Stimulated activated CD4-positive, alpha-beta T cell treated with anti-CD3 and anti-CD28 coated beads, Interleukin-1b, Interleukin-23, amount 100 ng/mL, for 1 hour (primary cell): ENCODE measurements at places on chromosomes 7 and 10.

GRCh38 chr7:30065746-30066145 lies 37.5 kb downstream of the PLEKHA8 start:
- no peak for DNase-seq

DNA sequence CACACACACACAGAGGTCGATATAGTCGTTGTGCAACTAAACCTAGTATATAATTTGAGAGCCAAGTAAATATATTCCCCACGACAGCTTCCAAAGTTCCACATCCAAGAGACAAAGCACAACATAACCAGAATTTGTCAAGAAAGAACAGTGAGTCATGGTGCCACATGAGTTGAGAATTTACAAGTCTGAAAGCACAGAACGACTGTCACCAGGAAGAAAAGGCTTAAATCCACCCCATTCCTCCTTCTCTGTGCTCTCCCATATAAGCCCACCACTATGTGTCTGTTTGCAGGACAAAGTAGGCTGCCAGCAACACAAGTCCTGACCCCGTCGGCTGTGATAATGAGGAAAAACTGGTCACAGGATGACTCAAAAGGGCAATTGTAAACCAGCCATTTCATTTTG lies 32.8 kb downstream of the GSAP start:
- no peak for DNase-seq

- DNase-seq, result no peak
Observed at GRCh38 chr7:37943905-37944736, 23.7 kb downstream of the EPDR1 start.

- no peak for DNase-seq
Observed at GRCh38 chr7:102908676-102909075, 4.1 kb upstream of the LRRC17 start.

GRCh38 chr10:58412502-58412961 lies 27.3 kb downstream of the TFAM start:
- DNase-seq, result no peak

- DNase-seq, result no peak
Observed at GRCh38 chr10:89540420-89540949, 5.1 kb upstream of the SLC16A12 start.

GRCh38 chr10:27819781-27820531 lies 74.3 kb upstream of the MKX start:
- DNase-seq, result no peak

DNA sequence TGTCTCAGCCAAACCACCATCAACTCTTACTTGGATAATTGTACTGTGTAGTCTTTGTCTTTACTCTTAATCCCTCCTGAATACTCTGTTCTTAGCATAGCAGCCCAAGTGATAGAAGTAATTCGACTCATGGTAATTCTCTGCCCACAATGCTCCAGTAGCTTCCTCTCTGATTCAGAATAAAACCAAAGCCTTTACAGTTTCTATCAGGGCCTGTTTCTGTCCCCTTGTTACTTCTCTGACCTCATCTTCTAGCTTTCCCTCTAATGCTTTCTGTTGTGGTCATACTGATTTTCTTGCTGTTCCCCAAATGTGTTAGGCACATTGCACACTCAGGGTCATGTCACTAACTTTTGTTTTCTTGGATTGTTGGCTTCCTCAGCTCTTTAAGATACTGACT lies 8.0 kb downstream of the ZNF518A start:
- no peak for DNase-seq

DNA sequence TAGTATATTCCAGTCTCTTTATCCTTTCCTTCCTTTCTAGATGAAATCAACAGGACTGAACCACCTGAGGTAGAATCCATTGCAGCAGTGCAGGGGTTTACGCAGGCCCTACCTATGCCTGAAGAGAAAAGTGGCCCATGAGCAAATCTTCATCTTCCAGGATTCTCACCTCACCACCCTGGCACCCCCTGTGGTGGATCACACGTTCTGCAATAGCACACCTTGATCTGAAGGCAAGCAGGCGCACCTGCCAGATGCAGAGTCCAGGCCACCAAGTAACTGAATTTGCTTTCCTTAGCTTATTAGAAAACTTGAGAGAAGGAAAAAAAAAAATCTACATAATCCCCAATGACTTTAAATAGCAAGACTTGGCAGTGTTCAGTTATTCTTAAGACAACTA lies 121.4 kb downstream of the PIP4K2A start:
- no peak for DNase-seq

- no peak for DNase-seq
Observed at GRCh38 chr7:1562116-1562515, 6.1 kb upstream of the TMEM184A start.

DNA sequence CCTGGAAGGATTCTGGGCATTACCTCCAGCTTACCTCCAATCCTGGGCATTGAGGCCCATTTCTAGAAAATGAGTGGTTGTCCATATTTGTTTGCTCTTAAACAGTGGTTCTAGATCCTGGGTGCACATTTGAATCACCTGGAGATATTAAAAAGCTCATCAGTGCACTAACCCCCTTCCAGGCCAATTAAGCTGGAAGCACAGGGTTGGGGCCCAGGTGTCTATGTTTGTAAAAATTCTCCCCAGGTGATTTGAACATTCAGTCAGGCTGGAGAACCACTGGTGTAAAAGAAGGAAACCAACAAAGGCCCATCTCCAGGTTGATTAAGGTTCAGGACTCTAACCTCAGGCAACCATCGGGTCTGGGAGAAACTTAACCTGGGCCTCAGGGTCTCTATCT lies 102.6 kb upstream of the NANOS1 start:
- DNase-seq, result no peak

- no peak for DNase-seq
Observed at GRCh38 chr10:35223016-35223415, 96.4 kb downstream of the CREM start.

DNA sequence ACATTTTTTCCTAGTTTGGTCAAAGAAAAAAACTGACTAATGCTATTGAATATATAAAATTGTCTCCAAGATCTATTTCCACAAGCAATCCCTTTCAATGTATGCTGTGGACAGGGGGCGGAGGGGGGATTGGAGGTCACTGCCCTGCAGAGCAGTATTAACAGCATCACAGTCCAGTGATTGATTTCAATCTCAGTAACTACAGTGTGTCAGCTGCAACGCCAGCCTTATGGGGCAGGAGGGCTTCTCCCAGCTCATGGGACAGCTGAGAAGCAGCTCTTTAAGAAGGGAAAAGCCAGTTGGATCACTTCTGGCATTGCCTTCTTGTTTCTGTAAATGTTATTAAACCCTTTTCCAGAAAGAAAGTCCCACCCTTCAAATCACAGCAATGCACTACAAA lies 65.0 kb downstream of the RAPGEF5 start:
- no peak for DNase-seq

DNA sequence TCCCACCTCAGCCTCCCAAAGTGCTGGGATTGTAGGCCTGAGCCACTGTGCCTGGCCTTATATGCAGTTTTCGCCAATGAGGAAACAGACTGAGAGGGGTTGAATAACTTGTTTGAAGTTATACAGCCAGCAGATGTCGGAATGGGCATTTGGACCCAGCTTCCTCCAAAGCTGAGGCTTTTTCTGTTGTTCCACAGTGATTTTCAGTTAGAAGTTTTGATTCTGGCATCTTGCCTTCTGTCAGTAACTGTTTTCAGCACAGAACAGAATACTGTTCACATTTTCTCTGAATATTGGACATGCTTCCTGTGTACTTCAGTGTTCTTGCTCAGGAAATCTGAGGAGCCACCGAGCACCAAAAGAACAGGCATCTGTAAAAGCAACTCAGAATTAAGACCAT lies 287.2 kb downstream of the CAMK1D start:
- DNase-seq, result no peak

DNA sequence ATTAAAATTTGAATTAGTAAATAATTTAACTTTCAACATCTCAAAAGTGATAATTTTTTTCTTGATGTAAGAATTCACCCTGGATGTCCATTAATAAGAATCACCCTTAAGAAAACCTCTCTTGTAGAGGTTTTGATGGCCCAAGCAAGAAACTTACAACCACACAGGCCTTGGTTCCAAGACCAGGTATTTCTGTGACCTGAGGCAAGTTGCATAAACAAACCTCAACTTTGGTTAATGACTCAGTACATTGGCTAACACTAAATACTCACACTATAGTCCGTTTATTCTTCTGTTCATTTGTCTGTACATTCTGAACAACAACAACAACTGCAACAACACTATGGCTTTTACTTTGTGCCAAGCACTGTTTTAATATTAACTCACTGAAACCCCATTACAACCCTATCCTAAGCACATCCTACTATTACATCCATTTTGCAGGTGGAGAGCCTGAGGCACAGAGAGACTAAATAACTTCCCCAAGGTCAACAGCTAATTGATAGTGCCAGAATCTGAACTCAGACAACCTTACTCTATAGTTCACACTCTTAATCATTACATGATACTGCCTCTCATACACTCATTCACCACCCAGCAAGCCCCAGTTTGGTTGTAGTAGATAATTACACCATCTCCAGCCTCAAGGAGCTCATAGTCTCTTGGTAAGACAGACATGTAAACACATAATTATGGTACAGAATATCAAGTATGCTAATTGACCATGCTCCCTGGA lies 6.6 kb downstream of the ANK3 start:
- no peak for DNase-seq

DNA sequence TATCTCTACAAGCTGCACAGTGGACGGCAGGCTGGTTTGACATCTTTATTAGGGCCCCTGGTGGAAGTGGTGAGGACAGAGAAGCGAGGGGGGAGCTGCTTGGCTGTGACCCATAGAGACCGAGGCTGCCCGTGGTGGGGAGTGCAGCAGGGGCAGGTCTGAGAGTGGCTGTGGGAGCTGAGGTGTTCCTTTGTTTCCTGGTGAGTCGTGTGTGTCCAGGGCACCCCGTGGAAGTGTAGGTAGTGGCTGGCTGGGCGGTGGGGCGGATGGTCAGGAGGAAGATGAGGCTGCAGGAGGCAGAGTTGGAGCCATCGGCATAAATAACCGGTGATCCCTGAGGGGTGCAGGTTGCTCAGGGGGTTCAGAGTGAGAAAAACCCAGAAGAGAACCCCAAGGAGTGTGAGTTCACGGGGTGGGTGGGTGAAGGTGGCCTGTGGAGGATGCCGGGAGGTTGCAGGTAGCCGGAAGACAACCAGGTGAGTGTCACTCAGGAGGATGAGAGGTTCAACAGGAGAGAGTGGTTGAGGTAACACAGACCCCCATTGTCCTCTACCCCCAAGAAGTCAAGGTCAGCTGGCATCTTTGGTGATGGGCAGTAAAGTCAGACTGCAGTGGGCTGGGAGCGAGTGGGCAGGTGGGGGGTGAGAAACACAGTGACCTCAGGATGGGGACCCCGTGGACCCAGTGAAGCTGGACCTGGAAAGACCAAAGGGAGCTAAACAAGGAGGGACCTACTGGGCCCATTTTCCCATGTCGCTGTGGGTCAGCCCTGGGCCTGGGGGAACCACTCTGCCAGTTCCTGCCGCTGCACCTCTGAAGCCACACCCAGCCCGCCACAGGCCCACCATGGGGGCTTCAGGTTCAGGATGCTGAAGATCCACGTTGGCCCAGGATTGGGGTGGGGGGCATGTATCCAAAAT lies 7.8 kb downstream of the ATP6V0E2 start:
- no peak for DNase-seq

- no peak for DNase-seq
Observed at GRCh38 chr7:90709501-90710465, 113.7 kb downstream of the CDK14 start.

- no peak for DNase-seq
Observed at GRCh38 chr7:16891874-16892643, 10.3 kb upstream of the AGR3 start.

GRCh38 chr7:108289852-108290251 lies 159.7 kb upstream of the LAMB4 start:
- DNase-seq, result no peak

GRCh38 chr10:64014281-64014680 lies 493.1 kb downstream of the REEP3 start:
- no peak for DNase-seq

GRCh38 chr10:87625661-87626060 lies 34.0 kb upstream of the PAPSS2 start:
- DNase-seq, result no peak

DNA sequence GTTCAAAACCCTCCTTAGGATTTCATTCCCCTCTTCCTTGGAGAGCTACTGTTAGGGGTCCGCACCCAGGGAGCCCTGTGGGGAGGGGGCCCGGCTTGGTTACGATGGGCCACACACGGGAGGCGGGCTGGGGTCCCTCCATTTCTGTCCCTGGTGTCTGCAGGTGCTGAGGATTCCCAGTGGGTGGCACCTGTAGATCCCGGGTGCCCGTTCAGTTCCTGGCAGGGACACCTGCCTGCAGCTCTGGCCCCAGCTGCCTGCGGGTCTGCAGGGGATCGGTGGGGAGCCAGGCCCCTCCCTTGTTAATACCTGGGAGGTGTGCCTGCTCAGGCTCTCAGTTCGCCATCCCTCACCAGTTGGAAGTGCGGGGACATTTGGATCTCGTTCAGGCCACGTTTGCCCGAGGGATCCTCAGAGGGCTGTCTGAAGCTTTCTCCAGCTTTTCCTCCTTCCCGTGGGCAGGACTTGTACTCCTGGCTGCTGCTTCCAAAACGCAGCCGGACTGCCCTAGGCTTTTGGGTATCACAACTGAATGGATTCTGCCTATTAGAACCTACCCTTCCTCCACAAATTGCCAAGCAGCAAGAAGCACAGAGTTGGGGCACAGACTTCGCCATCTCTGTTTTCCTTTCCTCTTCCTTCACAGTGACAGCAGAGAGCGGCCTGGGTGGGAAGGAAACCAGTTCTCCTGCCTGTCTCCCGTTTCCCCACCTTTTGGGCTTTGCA lies 22.3 kb upstream of the IL15RA start:
- DNase-seq, result no peak

DNA sequence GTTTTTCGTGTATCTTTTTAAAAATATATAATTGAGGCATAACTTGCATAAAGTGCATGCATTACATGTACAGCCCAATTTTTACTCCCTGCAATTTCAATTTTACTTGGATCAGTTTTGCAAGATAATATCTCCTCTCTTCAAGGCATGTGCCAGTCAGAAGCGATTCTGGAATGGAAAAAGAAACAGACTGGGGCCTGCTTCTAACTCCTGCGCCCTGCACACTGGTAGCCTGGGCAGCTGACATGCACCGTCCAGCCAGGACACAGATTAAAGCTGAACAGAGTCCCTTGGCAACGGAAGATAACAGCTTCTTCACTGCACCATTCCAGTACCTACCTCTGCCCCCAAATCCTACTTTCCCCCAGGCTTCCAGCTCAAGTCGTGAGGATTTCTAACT lies 182.1 kb downstream of the FAM107B start:
- no peak for DNase-seq

DNA sequence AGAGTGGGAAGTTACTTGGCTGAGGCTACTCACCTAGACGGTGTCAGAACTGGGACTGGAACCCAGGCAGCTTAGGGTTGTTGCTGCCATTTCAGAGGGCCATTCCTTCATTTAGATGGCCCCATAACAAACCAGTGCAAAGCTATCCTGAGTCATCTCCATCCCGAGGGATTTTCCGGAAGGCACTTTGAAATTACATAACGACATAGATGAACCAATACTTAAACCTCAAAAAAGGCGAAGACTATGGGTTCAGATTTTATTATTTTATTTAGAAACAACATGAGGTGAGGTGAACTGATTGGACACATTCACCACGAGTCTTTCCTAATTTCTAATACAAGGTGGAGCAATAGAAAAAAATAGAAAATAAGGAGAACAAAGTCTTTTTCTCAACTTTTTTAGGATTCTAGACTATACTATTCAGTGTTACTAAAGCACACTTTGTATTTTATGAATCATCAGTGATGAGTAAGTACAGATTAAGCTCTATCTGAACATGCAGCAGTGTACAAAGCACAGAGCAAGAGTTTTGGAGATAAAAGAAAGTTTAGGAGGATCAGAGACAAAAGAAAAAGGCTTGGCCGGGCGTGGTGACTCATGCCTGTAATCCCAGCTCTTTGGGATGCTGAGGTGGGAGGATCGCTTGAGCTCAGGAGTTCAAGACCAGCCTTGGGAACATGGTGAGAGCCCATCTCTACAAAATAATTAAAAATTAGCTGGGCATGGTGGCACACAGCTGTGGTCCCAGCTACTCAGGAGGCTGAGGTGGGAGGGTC lies 79.5 kb upstream of the SVIL start:
- no peak for DNase-seq
